ENCODE measurements at places on chromosomes 5 and 9.

- no peak for DNase-seq
Measured at GRCh38 chr9:72012646-72013045, 47.8 kb downstream of the C9orf57 start.

- no peak for DNase-seq
Measured at GRCh38 chr9:70551396-70551795, 136.9 kb upstream of the KLF9 start.

DNA sequence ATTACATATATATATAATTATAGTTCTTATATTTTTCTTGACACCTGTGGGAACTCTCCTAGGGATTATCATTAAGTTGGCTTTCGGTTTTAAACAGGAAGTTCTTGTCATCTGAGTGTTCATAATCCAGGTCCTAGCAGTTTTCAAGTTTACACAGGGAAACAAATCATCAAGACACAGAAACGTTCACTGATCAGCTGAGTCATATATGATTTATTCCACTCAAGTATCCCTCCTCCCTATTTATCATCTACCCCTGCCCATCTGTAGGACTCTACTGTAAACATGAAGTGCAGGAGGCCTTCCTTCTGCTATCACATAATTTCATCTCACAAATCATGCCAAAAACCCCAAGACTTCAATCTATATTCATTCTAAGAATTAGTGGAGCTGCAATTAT, 6.3 kb downstream of the SLC25A51 start:
- DNase-seq, result no peak

GRCh38 chr5:2755076-2755680, 3.7 kb upstream of the IRX2 start:
- DNase-seq, result no peak

DNA sequence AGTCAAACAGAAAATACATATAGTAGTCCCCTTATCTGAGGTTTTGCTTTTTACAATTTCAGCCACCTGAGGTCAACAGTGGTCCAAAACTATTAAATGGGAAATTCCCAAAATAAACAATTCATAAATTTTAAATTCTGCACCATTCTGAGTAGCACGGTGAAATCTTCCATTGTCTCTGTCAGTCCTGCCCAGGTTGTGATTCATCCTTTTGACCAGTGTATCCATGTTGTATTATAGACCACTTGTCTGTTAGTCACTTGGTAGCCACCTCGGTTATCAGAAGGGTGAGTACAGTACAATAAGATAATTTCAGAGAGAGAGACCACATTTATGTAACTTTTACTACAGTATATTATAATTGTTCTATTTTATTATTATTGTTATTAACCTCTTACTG, 2.8 kb downstream of the CCDC152 start:
- DNase-seq, result no peak

- DNase-seq, result no peak
Measured at GRCh38 chr9:137960496-137960895, 82.9 kb downstream of the CACNA1B start.

DNA sequence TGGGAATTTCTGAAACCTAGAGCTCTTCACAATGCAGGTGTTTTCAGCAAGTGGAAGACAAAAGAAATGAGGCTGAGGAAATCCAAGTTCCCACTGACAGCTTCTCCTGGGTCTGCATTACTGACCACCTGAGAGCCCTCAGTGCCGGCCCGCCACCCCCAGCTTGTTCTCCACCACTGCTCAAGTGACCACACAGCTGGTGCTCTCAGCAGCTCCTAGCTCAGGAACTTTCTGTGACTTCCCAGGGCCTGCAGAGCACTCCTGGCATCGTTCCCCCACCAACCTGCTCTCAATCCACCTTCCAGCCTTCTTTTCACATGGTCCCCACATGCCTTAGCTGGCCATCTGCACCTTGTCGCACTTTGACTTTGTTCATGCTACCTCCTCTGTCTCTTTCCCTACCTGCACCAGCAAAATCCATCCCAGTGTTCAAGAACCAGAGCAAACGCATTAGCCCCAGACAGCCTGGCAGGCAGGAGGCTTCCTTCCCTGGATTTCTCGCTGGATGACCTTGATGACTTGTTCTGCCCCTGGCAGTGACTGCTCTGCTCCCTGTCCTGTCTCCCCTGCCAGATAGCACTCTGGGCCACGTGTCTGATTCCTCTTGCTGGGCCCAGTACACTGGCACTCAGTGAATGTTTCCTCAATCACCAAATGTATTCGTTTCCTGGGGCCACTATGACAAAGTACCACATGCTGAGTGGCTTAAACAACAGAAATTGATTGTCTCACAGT, 35.1 kb upstream of the NANS start:
- DNase-seq, result no peak

DNA sequence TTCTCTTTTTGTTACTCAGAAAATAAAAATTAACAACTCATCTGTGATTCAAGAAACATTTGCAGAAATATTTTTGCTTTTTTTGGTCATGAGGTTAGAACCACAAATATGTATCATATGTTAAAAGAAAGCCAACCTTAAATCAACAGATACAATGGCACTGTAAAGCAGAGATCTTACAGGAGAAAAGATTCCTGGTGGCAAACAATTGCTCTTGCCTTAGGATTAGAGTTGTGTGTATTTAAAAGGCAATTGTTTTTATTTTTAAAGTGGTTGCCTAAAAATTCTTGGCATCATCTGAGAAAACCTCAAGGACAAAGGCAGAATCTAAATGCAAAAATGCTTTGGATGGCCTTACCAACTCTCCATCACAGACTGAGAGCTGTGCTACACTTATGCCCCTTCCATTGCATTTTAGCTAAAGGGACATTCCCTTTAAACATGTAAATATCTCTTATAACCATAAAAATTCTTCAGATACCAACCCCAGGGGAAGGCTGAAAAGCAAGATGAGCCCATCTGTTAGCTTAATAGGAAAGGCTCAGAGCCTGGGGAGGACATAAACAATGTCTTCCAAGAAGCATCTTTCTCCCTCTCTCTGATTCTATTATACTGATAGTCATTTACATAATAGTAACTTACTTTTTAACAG, 100.4 kb downstream of the FAM114A2 start:
- DNase-seq, result no peak

DNA sequence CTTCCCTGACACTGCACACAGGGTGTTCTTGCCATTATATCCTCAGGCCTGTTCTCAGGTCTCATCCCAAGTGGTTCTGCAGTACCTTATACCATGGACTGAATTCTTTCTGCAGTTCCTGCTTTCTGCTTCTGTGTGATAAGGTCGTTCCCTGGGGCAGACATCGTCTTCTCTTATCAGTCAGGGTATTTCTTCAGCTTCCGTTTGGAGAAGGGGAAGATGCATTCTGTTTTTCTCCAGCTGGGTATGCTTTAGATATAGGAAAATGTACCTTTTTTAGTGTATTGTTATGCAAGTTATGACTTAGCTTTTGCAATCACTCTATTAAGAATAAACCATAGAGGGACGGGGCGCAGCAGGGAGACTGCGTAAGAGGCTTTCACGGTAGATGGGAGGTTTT, 31.1 kb downstream of the RALGPS1 start:
- DNase-seq, result no peak

GRCh38 chr5:58300346-58300895, 159.5 kb downstream of the PLK2 start:
- no peak for DNase-seq

DNA sequence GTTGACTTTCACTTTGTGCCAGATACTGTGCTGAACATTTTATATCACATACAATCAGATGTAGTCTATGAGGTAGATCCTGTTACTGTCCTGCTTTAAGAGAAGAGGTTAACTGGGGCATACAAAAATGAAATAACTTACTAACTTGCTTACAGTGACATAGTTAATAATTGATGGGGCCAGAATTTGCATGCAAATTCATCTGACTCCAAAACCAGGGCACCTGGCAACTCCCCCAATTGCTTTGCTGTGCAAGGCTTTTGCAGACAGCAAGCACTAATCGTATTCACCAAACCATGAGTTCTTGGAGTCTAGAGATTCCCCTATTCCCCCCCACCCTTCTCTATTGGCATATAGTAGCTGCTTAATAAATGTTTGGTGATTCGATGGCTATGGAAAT, 155.9 kb downstream of the TTLL11 start:
- no peak for DNase-seq

- no peak for DNase-seq
Measured at GRCh38 chr5:87872986-87873385, 395.7 kb downstream of the TMEM161B start.

DNA sequence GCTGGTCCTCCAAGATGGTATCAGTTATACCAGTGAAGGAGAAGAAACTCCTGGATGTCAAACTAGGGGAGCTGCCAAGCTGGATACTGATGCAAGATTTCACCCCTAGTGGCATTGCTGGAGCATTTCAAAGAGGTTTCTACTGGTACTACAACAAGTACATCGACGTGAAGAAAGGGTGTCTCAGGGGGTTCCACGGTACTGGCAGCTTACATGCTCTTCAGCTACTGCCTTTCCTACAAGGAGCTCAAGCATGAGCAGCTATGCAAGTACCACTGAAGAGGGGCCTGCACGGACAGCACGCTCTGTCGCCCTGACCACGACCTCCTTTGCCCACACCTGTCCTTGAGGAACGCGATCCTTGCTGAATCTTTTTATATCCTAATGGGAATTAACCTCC, 19.5 kb downstream of the ACTL7B start:
- DNase-seq, result no peak
